ENCODE measurements at places on chromosomes 4 and X.

- no peak for DNase-seq
Observed at GRCh38 chr4:165152527-165152926, 39.9 kb upstream of the TMEM192 start.

- DNase-seq: peak; percentile 21
Observed at GRCh38 chr4:38523524-38524448, 140.2 kb upstream of the KLF3 start.

DNA sequence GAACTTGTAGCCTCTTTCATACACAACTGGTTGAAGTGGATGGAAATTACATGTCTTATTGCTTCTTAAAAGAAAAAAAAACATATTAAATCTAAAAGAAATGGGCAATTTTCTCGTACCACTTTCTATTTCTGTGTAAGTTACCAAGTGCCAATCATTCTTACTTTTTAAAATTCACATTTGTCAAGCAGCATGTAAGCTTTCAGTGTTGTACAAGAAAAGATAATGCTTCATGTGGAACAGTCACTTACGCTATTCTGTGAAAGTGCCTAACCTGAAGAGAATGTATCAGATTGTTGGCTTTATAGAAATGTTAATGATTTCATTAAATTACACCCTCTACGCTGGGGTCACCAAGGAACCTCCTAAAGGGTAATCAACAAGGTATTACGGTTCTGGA is 4.4 kb upstream of the DCTD start:
- DNase-seq: no peak

- peak; percentile 77 for DNase-seq
Observed at GRCh38 chr4:76278583-76278982, 27.1 kb downstream of the FAM47E start.

DNA sequence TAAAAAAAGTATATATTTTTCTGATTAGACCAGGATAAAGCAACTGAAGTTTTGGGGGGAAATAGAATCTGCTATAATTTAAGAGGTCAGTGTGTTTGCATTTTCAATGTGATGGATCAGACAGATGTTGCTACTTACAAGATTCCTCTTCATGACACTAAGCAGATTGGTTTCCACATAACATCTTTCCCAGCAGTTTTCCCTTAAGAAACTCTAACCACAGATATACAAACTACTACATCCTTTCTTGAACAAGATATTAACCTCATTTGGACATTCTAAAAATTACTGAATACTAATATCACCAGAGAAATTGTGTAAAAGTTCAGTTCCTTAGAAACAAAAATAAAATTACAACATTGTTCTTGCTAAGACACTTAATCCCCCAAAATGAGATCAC is 106.7 kb upstream of the GUCY1A1 start:
- DNase-seq: no peak

- DNase-seq: no peak
Observed at GRCh38 chrX:39443240-39443639, 642.0 kb downstream of the MID1IP1 start.

- no peak for DNase-seq
Observed at GRCh38 chr4:19030536-19030935, 1009.0 kb upstream of the LCORL start.

Measured in NB4 (cell line).